ENCODE measurements at places on chromosomes 4 and X.

DNA sequence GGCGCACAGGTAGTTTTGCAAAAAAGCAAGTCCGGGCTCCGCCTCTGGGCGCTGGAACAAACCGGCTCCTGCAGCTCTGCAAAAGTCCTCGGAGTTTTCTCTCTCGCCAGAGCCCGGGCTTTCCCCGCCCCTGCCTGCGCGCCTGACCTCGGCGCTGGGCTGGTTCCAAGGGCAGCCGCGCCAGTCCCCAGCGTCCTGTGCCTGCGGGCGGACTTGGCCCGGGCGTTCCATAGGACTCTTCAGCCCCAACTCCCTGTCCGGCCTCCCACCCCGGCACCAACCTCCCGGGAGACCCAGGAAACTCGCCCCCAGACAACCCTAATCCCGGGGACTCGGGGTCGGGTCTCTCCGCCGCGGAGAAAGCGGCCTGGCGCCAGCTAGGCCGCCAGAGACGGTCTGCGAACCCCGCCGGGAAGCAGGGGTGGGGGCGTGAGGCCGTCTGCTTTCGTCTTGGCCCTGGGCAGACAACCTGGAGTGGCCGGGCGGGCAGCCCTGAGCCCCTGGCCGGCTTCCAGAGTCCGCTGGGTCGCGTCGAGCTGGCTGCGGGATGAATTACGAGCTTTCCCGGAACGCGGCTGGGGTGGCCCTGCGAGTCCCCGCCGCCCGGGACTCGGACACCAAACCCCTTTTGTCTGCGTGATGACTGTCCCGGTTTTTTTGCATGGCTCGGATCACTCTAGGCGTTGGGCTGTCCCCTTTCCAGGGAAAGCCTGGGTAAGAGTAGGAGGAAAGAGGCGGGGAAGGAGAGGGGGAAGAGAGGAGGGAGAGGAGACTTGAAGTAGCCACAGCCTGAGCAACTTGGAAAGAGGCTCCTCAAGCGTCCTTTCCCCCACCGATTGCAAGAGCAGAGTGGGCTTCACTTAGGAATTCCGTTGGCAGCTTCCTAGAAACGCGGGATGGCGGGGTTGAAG is 916 bp downstream of the MXRA5 start:
- DNase-seq, result no peak

- peak; percentile 60 for DNase-seq
Measured at GRCh38 chr4:38782452-38783108, at the start of gene TLR10. Gene TLR10, minus strand, starts transcription at chr4:38782990. Its CDS starts 7,400 bp downstream, at chr4:38775590.

DNA sequence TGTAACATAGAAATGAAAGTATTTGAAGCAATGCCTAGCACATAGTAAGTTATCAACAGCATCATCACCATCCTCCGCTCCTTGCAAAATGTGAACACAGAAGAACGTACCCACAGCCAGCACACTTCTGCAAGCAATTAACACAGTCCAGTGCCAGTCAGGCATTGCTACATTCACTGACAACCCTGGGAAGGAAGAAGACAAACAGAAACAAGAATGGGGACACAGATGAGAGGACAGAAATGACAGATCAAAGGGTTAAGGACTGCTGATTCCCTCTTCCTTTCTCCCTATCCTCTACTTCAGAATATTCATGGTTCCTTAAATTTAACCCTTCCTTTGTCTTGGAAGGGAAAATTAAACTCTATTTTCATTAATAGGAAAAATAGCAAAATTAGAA is 53.1 kb downstream of the CHM start:
- DNase-seq, result no peak

DNA sequence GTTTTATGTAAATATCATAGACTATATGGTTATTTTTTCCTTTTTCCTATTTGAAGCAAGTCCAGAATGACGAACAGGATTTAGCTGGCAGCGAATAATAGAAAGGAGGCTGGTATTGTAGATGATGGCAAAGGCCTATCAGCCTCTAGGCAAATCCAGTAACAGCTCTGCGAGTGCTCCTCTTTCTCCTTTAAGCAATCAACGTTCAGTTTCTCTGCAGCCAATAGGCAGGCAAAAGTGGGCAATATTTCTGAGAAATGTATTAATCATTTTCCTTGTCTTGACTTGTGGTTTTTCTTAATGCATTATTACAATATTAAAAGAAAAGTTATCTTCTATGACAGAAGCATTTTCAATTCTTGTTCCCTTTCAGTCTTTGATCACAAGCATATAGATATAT is 183.3 kb downstream of the SH3KBP1 start:
- peak; percentile 25 for DNase-seq

DNA sequence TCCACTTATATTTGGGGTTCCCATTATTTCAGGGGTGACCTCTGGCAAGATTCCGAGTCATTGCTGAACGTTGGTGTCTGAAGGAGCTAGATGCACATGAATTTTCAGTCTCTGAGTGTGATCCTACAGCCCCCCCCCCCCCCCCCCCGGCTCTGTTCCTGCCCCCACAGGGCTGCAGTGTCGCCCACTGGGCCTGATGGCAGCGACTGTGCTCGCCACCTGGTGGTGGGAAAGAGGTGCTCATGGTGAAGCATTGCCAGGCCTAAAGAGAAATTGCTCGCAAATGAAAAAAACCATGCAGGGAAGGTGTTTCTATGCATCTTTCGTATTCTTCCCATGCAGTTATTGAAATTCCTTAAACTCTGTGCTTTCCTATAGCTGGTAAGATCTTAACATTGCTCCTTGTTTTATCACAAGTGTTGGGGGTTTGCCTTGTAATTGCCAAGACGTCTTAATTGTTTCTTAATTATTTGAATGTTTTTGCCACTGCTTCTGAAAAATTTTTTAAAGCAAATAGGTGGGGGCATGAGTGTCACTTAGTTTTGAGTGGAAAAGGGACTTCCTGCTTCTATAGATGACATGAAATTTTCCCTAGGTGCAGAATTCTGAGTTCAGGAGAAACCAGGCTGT is 63.2 kb downstream of the CLDN22 start:
- DNase-seq, result peak; percentile 11

All from CD4-positive, alpha-beta T cell treated with Interleukin-15 for 4 hours (primary cell).